Transverse colon (tissue), 4 donors: ENCODE measurements at places on chromosomes 2 and 18. TPM values are rescaled to one million over a fixed set of nuclear protein-coding genes. Genes with fewer than 3 reads are reported as not detected.

OTOF gene
- not detected for total RNA-seq

CAPN14 gene
- total RNA-seq: not detected

SCLY gene
- 11.1 TPM for total RNA-seq

NOL4 gene
- 1.7 TPM for total RNA-seq

BOLA3 gene
- 51.5 TPM for total RNA-seq

MARCO gene
- total RNA-seq: 1.9 TPM

FBXO15 gene
- 0.64 TPM for total RNA-seq
